ENCODE measurements at places on chromosomes 4 and X.

DNA sequence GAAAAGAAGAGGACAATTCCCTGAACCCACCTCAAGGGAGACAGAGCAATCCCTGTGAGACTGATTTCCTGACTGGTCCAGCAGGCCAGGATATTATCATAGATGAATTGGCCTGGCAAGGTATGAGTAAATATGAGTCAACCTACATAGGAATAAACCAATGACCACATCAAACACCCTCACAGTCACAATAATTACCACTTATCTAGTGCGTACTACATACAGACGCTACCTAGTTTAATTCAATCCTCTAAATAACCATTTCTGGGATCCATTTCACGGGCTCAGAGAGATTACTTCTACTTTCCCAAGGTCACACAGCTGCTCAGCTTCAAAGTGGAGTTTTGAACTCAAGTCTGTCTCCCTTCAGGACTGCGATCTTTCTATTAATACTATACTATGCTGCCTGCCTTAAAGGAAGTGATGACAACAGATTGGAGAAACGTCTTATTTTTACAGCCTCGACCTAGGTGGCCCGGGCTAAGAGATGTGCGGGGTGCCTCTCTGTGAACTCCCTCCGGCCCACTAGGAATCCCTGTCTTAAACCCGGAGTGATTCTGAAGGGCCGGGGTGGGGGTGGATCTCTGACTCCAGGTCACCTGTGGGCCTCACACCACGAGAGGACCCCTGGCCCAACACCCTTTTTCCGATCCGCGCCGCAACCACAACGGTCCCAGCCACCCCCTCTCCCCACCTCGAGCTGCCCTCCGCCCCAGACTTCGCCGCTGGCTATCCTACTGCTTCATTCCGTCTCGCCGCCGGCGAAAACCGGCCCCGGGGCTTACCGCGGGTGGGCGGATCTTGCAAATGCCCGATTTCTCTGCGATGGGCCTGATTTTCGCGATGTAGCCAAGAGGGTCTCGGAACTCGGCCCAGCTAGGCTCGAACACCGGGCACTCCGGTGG is 800 bp downstream of the KDM5C start:
- DNase-seq = no peak

DNA sequence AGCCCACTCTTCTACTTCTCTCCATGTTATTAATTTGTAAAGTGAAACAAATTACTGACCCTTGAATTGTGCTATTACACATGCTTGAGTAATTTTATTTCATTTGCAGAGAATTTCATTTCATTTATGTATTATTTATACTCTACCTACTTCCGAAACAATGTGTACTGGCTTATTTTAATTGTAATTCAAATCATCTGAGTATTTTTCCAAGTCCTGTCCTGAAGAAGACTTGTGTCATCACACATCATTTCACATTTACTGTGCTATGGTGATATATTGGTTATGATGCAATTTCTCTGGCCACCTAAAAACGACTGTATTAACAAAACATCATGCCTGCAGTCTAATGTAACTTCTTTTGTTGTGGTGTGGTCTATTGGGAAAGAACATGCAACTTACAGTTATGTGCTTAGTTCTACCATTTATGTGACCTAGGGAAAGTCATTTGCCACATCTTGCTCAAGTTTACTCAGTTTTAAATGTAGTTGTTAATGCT is 384.5 kb downstream of the RPA4 start:
- no peak for DNase-seq

DNA sequence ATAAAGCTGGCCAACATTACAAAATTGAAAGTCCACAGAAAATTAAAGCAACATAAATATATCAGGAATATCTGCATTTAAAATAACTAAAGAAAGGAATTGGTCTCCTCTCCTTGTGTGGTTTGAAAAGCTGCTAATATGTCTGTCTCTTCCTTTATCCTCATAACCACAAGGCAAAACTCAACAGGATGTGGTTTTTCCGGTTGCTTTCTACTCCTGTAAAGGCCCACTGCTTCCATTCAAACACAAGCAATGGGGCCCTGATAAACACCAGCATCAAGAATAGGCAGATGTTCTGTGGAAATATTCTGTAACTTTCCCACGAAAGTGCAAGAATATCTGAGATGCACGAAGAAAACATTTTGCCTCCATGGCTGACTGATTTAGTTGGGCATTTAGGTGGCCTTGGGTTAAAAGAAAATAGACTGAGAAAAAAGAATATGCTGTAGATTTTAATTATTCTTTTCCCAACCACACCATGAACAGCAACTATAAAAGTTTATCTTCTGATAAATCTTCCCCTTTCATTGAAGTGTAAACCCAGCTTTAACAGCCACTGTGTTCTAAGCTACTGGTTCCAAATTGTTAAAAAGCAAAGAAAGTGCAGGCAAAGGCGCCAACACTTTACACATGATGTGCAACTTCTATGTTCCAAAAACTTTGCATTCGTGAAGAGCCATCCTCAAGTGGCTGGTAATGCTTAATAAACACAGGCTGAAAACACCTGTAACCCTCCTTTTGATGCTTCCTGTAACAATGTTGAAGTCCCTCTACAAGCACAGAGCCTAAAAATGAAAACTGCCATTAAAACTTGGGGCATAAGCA is 50.5 kb upstream of the NDST3 start:
- DNase-seq = no peak

DNA sequence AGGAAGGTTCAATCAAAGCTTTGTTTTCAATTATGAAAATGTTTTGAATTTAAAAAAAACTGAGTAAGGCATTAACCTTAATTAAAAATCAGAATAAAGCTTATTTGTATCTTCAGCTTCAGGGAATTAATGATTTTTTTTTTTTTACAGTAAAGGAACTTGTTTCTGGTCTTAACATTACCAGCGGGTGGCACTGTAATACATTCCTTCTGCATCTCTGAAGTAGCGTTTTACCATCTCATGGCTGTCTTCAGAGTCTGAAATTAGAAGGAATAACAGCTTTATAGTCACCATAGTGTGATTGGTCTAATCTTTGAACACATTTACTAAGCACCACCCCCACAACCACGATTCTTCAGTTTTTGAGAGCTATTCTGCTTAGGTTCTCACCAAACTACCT is 102.6 kb downstream of the IL1RAPL2 start:
- no peak for DNase-seq

DNA sequence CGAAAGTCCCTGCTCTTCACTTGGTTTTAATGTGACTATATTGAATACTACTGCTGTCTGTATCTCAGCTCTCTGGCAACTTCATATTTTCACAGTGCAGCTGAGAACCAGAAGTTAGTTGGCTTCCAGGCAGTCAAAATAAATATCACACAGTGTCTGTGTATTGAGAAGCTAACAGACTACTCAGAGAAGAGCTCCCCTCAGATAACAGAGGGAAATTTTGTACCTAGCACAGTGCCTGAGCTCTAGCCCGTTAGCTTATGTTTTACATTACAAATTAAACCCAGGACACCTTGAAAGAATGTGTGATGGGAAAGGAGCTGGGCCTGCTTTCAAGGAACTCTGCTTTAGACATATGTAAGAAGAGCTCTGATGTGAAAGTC is 22.7 kb downstream of the JADE1 start:
- DNase-seq = no peak

GRCh38 chrX:39931529-39932282 is 166.1 kb downstream of the BCOR start:
- DNase-seq = no peak

DNA sequence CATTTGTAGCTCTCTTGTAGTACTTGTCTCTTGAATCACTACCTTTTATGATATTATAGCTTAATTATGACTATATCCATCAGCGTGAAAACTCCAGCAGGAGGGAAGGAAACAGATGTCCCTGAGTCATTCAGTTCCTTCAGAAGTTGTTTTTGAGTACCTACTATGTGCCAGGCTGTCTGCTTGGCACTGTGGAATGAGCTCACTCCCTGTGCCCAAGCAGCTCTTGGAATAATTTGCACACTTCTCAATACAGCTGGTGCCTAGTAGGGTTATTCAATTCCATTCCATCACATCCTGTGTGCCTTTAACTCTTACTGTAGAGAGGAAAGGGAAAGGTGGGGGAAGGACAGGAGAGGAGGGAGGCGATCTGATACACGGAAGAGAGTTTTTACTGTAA is 77.1 kb downstream of the NFKB1 start:
- no peak for DNase-seq

DNA sequence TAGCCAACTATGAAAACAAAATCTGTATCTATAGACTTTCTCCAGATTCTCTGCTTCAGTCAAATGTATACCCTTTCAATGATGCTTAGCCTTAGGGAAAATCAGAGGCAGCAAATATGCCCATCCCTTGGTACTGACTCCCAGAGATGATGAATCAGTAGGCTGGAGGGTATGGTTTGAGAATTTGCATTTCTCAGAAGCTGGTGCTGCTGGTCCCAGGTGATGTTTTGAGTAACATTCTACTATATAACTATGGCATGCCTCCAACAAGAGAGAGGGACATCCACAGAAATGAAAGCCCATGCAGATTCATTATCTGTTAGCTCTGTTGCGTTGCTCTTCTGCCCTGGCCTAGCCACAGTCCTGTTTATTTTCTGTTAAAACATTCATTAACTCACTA is 13.6 kb downstream of the TNIP3 start:
- DNase-seq = no peak

DNA sequence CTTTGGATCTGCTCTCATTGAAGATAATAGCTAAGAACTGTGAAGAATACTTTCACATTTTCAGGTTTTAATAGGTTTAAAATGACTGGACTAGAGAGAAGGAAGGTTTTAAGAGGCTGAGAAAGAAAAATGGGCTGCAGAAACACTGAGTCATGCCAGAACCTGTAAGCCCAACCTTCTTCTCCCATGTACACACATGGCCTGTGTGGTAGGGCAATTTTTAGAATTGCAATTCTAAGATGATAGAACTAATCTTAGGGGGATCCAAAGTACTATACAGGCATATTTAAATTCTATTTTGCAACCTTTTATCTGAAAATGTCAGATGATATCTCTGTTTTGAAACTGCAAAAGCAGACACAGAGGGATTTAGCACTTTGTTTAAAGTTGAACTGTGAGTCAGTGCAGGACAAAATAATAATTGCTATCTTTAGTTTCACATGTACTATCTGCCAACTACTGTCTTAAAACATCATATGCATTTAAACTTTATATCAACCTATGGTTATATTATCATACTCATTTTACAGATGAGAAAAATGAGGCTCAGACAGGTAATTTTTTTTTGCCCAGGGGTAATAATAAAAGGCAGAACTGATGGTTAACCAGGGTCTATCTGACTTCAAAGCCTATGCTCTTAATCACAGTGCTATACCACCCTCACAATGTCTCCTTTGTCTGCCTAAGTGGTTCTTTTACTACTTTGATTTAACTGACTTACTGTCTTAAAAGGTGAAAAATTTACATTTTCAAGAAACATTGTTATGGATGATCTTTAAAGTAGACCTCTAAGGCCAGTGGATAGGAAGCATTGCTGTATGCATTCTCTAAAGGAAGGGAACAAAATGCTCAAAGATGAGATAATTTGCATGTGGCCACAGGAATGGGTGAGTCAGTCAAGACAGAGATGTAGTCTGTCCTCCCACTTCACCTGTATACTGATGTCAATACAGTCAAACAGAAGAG is 4.3 kb downstream of the TMPRSS11E start:
- DNase-seq = no peak

DNA sequence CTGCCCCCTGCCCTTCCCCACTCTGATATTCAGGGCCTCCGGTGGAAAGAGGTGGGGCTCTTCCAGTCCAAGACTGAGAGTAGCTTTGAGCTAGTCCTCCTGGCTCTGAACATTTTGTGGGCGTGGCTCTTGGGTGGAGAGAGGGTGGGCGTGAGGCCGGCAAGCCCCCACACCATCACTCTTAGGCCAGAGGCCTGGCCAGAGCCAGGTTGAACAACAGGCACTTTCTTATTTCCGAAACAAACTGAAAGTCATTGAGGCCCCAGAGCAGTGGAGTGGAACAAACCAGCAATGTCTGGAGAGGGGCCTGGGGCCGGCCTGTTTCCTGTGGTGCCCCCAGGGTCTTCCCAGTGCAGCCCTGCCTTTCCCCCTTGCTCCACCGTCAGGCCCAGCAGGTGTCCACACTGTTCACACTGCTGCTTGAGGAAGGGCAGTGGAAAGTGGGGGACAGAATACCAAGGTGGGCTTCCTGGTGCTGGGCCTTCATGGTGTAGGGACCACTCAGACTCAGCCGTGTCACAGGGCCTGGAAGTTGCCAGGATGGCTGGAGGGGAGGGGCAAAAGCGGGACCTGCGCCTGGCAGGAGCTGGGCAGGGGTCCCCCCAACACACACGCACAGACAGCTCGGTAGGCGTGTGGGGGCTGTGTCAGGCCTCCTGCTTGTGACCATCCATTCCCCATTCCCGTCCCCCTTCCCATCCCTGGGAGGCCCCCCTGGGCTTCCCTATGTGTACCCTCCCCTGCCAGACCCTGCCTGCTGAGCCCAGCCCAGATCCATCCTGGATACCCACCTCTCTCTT is 2.9 kb downstream of the ADRA2C start:
- no peak for DNase-seq

DNA sequence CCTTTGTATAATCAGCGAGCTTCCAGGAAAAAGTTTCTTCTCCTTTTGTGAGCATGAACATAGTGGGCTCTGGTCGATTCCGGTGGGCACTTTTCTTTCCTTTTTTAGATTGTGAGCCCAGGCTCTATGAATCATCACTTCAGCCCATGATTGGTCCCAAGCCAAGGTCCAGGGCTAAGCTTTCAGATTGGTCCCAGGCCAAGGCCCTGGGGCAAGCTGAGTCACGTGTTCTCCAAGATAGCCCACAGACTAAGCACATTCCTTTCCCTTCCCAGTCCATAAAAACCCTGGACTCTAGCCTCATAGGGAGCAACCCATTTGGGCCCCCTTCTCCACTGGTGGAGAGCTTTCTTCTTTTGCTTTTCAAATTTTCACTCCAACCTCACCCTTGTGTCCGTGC is 430.5 kb downstream of the NAP1L3 start:
- DNase-seq = no peak

DNA sequence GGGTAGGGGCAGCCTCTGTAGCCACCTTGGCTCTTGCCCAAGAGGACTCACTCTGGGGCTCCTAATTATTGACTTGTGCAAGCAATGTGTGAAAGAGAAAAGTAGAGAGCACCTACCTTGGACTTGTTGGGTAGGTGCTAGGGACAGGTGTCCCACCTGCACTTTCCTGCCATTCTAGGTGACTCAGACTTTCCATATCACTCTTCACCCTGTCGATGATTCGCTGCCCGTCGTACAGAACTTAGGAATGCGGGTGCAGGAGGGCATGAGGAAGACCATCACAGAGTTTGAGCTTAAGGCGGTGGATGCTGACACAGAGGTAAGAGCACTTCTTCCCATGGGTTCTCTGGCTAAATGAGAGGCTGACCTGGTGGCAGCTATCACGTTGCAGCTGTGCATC is 87.3 kb upstream of the ANXA3 start:
- DNase-seq = no peak
